ENCODE measurements at places on chromosomes 7 and 10.

GRCh38 chr7:134899729-134900128 lies 86.6 kb upstream of the AGBL3 start:
- no peak for DNase-seq

DNA sequence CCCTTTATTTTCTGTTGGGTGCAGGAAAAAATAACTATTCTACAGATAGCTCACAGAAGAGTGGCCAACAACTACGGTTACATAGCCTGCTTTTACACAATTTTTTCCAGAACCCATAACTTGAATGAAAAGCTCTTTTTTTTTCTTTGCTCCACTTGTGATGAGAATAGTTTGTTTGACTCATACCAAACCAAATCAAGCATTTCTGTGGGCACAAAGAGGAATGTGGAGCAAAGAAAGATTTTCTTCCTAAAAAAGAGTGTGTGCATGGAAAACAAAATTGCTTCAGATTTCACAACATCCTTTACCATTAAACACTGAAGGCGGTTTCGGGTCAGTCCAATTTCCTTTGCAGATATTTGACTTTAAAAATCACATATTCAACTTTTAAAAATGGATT lies 54.8 kb upstream of the RAB11FIP2 start:
- no peak for DNase-seq

GRCh38 chr10:72093450-72093849 lies 5.1 kb upstream of the SPOCK2 start:
- no peak for DNase-seq

- no peak for DNase-seq
Measured at GRCh38 chr7:138917771-138918170, 63.4 kb downstream of the KIAA1549 start.

DNA sequence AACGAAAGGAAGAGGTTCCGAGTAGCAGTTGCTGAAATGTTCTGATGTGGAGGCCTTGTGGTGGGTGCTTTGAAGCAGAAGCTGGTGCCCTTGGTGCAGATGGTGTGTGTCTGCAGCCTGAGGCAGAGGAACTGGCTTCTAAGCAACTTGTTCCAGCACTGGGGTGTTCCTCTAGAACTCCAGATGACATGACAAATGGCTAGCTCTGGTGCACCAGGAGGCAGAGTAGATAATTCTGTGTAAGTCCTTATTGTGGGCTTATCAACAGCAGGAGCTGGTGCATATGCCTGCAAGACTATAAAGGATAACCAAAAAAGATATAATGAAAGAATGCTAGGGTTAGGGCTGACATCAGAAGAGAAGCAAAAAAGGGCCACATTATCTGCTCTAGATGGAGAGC lies 76.5 kb downstream of the ARL5B start:
- DNase-seq, result no peak

- no peak for DNase-seq
Measured at GRCh38 chr7:142910481-142910880, 23.1 kb downstream of the TRPV5 start.

All from activated CD4-positive, alpha-beta T cell treated with anti-CD3 and anti-CD28 coated beads, Interleukin-2, Interleukin-6, amounts not matched to agents 100 ng/mL and 50 ng/mL, durations not matched to agents 16 hours and 8 hours (primary cell).